ENCODE measurements at places on chromosomes 5 and 9. TPM values are rescaled to one million over a fixed set of nuclear protein-coding genes. Genes with fewer than 3 reads are reported as not detected.

Gene ENTPD2
- 3.6 TPM for total RNA-seq

Gene SPEF2
- total RNA-seq, result 35.0 TPM

Gene ADCY2
- 17.0 TPM for total RNA-seq

Gene OR13F1
- total RNA-seq, result not detected

Gene IL13
- total RNA-seq, result not detected

Gene KCNT1
- 1.8 TPM for total RNA-seq

Gene GPRIN1
- total RNA-seq, result 0.93 TPM

Gene RNF180
- 20.1 TPM for total RNA-seq

Gene MYMK
- total RNA-seq, result 2.8 TPM

Gene ST8SIA4
- total RNA-seq, result 11.0 TPM

Gene NCBP1
- total RNA-seq, result 26.7 TPM

Gene FIBCD1
- 0.29 TPM for total RNA-seq

Gene CEL
- total RNA-seq, result 4.4 TPM

Gene C6
- total RNA-seq, result 0.88 TPM

Gene CDX1
- 0.18 TPM for total RNA-seq

Gene F2RL2
- 1.1 TPM for total RNA-seq

Gene CORO2A
- 1.4 TPM for total RNA-seq

Gene DDX4
- total RNA-seq, result not detected
